ENCODE measurements at places on chromosomes 6 and 20.

GRCh38 chr6:37821446-37821845 is 1.9 kb downstream of the ZFAND3 start:
- DNase-seq, result no peak

GRCh38 chr20:33280000-33280680 is 2.9 kb upstream of the BPIFB1 start:
- no peak for DNase-seq

GRCh38 chr6:162580619-162581018 is 146.9 kb downstream of the PRKN start:
- no peak for DNase-seq

DNA sequence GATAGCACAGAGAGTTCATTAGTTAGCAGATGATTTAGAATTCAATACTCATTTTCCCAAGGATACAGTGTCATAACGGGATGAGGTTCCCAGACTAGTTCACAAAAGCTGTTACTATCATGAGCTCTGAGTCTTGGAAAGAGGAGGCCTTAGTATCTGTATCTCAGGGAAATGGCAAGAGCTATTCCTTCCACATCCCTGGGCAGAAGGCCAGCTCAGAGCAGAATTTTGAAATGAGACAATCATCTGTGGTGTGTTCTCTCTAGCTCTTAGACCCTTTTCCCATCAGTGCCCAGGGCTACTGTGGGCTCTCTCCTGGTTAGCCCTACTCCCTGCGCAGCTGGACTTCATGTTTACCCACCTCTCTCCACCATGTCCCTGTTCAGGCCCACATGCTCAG is 64.5 kb downstream of the JAG1 start:
- DNase-seq, result peak; percentile 93

GRCh38 chr20:4014031-4014474 is 1.3 kb downstream of the RNF24 start:
- peak; percentile 91 for DNase-seq

- DNase-seq, result peak; percentile 7
Observed at GRCh38 chr20:33654680-33655161, 7.4 kb upstream of the C20orf144 start.

- DNase-seq, result no peak
Observed at GRCh38 chr20:58696411-58696961, 3.9 kb downstream of the NPEPL1 start.

DNA sequence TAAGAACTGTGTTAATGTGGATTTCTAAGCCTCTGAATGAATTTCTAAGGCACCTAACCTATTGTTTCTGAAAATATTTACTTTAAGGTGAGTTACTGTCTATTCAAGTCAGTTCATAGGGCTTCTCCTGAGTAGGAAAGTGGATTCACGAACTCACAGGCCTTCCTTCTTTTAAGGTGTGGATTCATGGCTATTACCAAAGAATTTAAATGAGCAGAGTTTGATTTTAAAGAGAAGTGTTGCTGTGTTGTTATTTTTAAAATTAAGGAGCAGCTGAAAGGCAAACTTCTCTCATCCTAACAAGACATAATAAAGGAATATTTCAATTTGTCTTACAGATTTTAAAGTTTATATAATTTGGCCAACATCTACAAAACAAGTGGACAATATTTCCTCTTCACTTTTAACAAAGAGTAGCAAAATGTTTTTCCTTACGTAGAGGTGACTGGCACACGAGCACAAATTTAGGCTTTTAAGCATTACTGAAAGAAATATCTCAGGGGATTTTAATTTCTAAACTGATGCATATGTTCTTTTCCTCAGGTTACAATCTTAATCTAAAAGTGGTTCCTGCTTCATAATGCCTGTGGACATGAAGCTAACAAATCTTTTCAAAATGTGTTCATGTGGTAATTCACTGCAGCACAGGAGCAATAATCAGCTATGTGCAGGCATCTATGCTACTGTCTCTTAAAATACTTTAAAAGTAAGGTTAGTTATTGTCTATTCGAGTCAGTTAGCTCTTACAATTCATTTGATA is 602 bp upstream of the TSPYL4 start:
- peak; percentile 26 for DNase-seq

GRCh38 chr6:132865829-132866228 is 51.5 kb downstream of the RPS12 start:
- no peak for DNase-seq

GRCh38 chr6:128686084-128686483 is 165.7 kb upstream of the PTPRK start:
- DNase-seq, result no peak

DNA sequence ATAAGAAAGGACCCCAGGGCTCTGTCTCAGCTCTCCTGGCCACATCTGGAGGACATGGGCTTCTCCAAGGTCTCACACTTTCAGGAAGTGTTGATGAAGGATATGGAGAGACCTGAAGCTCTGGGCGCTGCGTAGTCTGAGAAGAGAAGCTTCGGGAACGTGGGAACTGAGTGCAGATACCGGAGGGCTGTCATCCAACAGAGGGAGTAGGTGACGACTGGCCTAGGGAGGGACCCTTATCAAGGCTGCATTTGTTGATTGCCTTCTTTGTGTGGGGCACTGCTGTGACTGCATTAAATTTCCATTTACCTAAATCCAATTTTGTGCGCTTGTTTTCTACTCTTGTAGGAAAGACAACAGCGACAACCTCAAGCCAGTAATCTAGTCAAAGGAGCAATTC is 63.4 kb downstream of the PLG start:
- no peak for DNase-seq

DNA sequence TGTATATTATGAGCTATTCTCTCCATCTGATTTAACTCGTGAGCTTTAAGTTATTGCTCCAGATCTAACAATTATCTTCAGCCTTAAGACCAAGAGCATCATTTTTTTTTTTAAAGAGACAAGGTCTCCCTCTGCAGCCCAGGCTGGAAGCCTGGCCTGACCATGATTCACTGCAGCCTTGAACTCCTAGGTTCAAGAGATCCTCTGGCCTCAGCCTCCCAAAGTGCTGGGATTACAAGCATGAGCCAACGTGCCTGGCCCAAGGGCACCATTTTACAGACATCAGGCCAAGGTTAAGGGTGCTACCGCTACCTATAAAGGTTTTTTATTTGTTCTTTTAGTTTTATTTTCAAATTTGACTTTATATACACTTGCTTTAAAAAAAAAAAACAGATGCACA is 2.3 kb downstream of the SUPT3H start:
- DNase-seq, result no peak

- no peak for DNase-seq
Observed at GRCh38 chr20:4667371-4667773, 54.3 kb upstream of the PRND start.

GRCh38 chr6:85464722-85465150 is 14.9 kb downstream of the NT5E start:
- DNase-seq, result no peak

DNA sequence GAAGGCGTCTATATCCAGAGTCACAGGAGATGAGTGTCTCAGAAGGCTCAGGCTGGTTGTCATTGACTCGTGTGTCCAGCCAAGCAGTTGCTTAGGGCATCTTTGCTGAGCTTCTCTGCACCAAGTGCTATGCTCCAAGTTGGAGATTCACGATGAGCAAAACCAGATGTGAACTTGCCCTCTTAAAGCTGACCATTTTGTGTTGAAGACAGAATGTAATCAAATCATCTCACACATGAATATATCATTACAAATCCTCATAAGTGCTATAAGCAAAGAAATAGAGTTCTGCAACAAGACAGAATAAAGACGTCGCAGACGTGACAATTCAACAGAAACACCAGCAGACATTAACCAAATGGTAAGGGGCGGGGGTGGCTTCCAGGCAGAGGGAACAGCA is 103.9 kb downstream of the ALDH8A1 start:
- DNase-seq, result peak; percentile 37

GRCh38 chr20:44717986-44718385 is 2.8 kb downstream of the CCN5 start:
- DNase-seq, result no peak

- no peak for DNase-seq
Observed at GRCh38 chr6:108156938-108157233, 8.9 kb upstream of the NR2E1 start.

DNA sequence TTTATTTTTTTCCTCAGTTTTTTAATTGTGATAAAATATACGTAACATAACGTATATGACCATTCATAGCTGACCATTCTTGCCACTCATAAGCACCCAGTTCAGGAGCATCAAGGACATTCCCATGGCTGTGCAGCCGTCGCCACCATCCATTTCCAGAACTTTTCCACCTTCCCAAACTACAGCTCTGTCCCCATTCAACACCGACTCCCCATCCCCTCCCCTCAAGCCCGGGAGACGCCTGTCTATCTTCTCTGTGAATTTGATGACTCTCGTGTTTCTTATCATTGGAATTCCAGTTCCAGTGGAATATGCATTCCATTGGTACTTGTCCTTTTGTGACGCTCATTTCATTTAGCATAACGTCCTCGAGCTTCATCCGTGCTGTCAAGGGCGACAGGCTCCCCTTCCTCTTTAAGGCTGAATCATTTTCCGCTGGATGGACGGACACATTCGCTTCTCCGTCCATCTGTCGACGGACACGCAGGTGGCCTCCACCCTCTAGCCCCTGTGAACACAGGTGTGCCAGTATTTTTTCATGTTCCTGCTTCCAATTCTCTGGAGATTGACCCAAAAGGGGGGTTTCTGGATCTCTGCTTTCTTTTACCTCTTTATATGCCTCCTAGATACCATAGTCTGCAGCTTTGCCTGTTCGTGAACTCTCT is 88.1 kb downstream of the YTHDF1 start:
- no peak for DNase-seq
